ENCODE measurements at places on chromosomes 16 and 17. TPM values are rescaled to one million over a fixed set of nuclear protein-coding genes. Genes with fewer than 3 reads are reported as not detected.

- H3K27me3 ChIP-seq: no peaks in the 10 kb centered on the region
- H3K4me3 ChIP-seq: no peak overlapping the region
- no peak overlapping the region for H3K27ac ChIP-seq
- peak; percentile 72 for DNase-seq
- no peaks in the 10 kb centered on the region for H3K4me1 ChIP-seq
These were observed 49.6 kb downstream of the USP22 start for GRCh38 chr17:20992987-20993862.

- no peaks in the 10 kb centered on the region for H3K36me3 ChIP-seq
- H3K27ac ChIP-seq: no peak overlapping the region
- H3K27me3 ChIP-seq: no peaks in the 10 kb centered on the region
- DNase-seq: no peak
- no peak overlapping the region for H3K4me3 ChIP-seq
These were observed 3.8 kb upstream of the WSCD1 start for GRCh38 chr17:6066183-6066948.

DNA sequence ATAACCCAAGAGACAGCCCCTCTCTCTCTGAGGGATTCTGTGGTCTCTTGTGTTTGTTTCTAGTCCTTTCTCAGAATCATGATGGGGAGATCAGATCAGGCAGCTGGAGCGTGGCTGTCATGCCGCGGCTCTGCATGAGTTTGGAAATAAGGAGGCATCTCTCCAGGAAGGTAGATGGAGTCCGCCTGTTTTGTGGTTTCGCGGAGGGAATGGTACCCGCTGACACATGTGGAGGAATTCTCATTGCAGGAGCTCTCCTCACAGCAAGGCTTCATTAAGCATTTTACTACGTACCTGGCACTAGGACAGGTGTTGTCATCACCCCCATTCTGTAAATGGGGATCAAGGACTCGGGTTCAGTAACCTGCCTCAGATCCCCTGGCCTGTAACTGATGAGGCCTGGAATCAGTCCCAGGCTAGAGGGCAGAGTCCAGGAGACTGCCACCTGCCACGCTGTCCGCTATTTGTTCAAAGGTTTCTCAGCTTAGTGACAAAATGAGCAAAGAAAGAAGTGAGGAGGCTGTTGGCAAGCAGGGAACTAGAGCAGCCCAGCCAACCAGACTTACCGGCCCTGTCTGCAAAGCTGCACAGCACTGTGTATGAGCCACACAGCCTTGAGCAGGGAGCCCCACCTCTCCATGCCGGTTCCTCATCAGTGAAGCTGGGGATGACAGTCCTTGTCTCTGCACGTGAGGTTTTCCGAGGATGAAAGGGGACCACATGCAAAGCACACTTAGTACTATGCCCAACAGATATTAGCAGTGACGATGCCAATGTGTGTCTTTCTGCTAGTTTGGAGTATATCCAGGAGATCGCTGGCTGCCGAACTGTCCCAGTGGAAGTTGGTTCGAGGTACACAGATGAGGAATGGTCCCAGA lies 11.0 kb downstream of the KDM8 start:
- H3K36me3 ChIP-seq: no peaks in the 10 kb centered on the region
- no peaks in the 10 kb centered on the region for H3K27me3 ChIP-seq
- H3K27ac ChIP-seq: no peak overlapping the region
- no peak for DNase-seq

DNA sequence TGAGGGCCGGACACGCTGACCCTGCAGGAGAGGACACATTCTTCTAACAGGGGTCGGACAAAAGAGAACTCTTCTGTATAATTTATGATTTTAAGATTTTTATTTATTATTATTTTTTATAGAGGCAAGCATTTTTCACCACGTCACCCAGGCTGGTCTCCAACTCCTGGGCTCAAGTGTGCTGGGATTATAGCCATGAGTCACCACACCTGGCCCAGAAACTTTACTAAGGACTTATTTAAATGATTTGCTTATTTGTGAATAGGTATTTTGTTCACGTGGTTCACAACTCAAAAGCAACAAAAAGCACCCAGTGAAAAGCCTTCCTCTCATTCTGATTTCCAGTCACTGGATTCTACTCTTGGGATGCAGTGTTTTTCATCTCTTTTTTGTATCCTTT lies 2.3 kb upstream of the SERPINF1 start:
- no peak for DNase-seq
- H3K27me3 ChIP-seq: no peaks in the 10 kb centered on the region
- no peak overlapping the region for H3K27ac ChIP-seq
- no peak overlapping the region for H3K4me3 ChIP-seq
- H3K36me3 ChIP-seq: no peaks in the 10 kb centered on the region

- no peak overlapping the region for H3K4me3 ChIP-seq
- DNase-seq: no peak
- no peaks in the 10 kb centered on the region for H3K4me1 ChIP-seq
- H3K27me3 ChIP-seq: no peaks in the 10 kb centered on the region
These were observed 77.0 kb upstream of the TMEM132E start for GRCh38 chr17:34502426-34502825.

DNA sequence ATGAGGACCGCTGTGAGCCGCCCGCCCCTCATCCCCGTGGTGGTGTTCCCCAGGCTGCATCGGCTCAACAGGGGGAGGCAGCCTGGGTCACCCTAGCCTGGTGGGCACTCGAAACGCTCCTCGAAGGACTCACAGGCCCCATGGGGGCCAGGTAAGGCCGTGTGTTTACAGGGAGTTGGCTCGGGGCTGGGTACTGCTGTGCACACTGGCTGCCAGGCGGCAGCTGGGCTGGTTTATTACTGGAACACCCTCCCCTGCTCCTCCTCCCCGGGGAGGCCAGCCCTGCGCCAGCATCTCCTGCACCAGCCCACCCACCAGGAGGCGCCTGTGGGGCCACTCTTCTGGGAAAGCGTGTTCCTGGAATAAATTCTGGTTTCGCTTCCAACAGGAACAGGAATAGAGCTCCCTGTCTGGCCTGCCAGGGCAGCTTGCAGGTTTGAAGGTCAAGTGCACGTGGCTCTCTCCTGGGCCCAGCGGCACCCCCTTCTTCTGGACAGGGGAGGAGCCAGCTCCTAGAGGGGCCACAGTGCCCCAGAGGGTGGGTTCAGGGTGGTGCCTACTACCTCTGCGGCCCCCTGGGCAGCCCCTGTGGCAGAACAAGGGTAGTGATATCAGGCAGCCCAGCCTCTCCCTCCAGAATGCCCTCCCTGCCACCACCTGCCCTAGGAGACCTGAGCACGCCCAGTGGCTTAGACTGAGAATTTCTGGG lies 11.3 kb downstream of the MCRIP1 start:
- H3K27me3 ChIP-seq: no peaks in the 10 kb centered on the region
- H3K4me3 ChIP-seq: no peak overlapping the region
- no peaks in the 10 kb centered on the region for H3K36me3 ChIP-seq
- peak; percentile 88 for DNase-seq
- H3K4me1 ChIP-seq: no peaks in the 10 kb centered on the region

DNA sequence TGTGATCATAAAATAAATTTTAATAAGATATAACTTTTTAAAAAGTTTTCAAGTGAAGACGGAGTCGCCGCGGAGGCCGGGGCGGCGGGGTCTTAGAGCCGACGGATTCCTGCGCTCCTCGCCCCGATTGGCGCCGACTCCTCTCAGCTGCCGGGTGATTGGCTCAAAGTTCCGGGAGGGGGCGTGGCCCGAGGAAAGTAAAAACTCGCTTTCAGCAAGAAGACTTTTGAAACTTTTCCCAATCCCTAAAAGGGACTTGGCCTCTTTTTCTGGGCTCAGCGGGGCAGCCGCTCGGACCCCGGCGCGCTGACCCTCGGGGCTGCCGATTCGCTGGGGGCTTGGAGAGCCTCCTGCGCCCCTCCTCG lies at the start of gene FOXC2:
FOXC2 (plus strand) TSS at position 229 of the 365 bp plus-strand sequence. CDS start 507 bp downstream, outside the sequence.
- no peaks in the 10 kb centered on the region for H3K36me3 ChIP-seq
- peak; percentile 97 for DNase-seq
- H3K4me1 ChIP-seq: no peaks in the 10 kb centered on the region
- H3K27ac ChIP-seq: peak within 1 kb of the TSS; percentile 91

DNA sequence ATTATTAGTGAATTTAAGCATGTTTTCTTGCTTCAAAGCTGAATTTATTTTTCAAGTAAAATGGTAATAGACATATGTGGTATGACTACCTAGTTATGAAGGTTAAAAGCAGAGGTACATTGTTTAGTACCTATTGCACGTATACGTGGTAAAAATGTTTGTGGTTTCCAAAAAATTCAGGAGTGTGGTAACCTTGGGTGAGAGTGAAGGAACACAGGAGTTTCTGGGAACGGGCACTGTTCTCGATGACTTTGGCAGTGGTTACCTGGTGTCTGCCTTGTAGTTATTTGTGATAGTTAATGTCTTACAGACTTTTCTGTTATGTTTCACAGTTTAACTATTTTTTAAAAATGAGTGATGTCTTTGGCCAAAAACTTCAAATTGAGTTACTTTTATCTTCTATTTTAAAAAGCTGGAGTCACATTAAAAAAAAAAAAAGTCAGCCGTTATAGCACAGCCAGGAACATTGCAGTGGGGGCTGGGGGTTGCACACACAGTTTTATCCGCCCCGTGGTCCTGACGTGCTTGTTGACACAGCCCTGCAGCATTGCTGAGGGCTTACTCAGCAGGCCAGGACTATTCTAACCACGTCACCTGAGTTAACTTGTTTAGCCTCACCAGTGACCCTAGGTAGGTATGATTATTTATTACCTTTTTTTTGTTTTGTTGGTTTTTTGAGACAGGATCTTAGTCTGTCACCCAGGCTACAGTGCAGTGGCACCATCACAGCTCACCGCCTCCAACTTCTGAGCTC lies 10.9 kb downstream of the JPT2 start:
- no peaks in the 10 kb centered on the region for H3K4me1 ChIP-seq
- peak overlapping the region; percentile 59 for H3K27ac ChIP-seq
- no peaks in the 10 kb centered on the region for H3K36me3 ChIP-seq
- DNase-seq: peak; percentile 63
- H3K27me3 ChIP-seq: no peaks in the 10 kb centered on the region
- H3K4me3 ChIP-seq: no peak overlapping the region

GRCh38 chr17:15918261-15918660 lies 26.7 kb upstream of the ADORA2B start:
- no peaks in the 10 kb centered on the region for H3K27me3 ChIP-seq
- no peak overlapping the region for H3K27ac ChIP-seq
- DNase-seq: no peak

DNA sequence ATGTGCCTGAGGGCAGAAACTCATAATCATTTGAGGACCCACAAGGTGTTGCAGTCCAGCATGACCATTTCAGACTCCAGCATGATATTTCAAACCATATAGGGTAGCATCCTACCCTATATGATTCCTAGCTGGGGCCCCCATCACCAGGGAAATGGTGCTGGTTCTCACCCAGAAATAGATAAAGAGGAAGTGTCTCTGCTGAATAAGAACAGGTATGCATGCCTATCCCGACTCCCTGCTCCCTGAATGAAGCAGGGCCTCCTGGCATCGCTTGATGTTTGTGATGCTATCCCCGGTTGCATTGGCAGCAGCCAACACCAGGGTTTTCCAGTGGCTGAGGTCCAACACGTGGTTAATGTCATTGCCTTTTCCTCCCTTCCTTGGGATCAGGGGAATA lies 17.1 kb upstream of the HEATR6 start:
- H3K27me3 ChIP-seq: no peaks in the 10 kb centered on the region
- no peaks in the 10 kb centered on the region for H3K36me3 ChIP-seq
- DNase-seq: no peak
- H3K4me1 ChIP-seq: no peaks in the 10 kb centered on the region

DNA sequence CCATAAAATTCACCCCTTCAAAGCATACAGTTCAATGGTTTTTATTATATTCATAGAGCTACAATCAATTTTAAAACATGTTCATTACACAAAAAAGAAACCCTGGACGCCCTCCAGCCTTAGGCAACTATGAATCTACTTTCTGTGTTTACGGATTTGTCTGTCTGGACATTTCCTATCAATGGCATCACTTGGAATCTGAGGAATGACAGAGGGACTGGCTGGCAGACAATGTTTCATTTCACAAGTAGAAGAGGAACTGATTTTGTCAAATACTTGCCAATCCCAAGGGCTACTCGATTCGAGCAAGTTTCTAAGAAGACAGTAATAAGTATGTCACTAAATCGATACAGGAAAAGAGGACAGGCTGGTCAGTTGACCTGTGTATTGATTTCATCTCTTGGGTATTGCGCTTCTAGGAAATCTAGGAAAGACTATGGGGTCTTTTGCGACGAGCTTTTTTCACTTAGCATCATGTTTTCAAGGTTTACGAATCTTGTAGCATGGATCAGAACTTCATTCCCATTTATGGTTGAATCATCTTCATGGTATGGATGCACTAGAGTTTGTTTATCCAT lies 56.6 kb downstream of the RGS9 start:
- H3K27ac ChIP-seq: no peak overlapping the region
- DNase-seq: no peak
- H3K4me3 ChIP-seq: no peak overlapping the region
- H3K27me3 ChIP-seq: peaks cover under 1% of the 10 kb centered on the region
- H3K4me1 ChIP-seq: no peaks in the 10 kb centered on the region
- H3K36me3 ChIP-seq: no peaks in the 10 kb centered on the region

GRCh38 chr17:7294614-7295153 lies at the start of gene YBX2:
Gene YBX2 (minus strand): TSS chr17:7294639. CDS start chr17:7294500, 139 bp downstream.
- H3K4me3 ChIP-seq: no peak within 1 kb of the TSS
- peak; percentile 85 for DNase-seq
- no peaks in the 10 kb centered on the region for H3K36me3 ChIP-seq
- H3K4me1 ChIP-seq: no peaks in the 10 kb centered on the region
- H3K27me3 ChIP-seq: no peaks in the 10 kb centered on the region
- H3K27ac ChIP-seq: no peak within 1 kb of the TSS

GRCh38 chr16:75113541-75114121 lies 2.9 kb downstream of the LDHD start:
- H3K4me3 ChIP-seq: no peak overlapping the region
- H3K36me3 ChIP-seq: no peaks in the 10 kb centered on the region
- no peak overlapping the region for H3K27ac ChIP-seq
- H3K27me3 ChIP-seq: no peaks in the 10 kb centered on the region

DNA sequence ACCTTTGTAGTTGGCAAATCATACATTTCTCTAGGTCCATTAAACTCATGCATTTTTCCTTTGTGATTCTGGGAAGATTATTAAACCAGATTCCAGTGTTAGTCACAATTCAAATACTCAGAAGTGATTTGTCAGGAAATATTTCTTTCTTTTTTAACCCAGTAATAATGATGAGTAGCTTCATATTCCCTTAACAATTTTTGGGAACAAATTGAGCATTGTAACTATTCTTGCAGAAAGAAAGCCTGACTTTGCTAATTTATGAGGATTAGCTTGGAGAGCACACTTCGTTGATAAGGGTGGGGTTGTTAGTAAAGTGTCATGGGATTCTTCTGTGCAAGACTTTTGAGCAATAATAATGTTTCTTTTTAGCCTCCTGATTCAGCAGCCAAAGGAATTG lies 18.7 kb upstream of the KRT24 start:
- no peak overlapping the region for H3K4me3 ChIP-seq
- no peak for DNase-seq
- H3K27ac ChIP-seq: no peak overlapping the region

- no peak overlapping the region for H3K27ac ChIP-seq
- no peak overlapping the region for H3K4me3 ChIP-seq
- H3K27me3 ChIP-seq: no peaks in the 10 kb centered on the region
- no peaks in the 10 kb centered on the region for H3K36me3 ChIP-seq
- H3K4me1 ChIP-seq: no peaks in the 10 kb centered on the region
These were observed 30.1 kb upstream of the TNFRSF13B start for GRCh38 chr17:17001874-17002520.

The CLN3 gene
- total RNA-seq: 15.6 TPM

The ZG16 gene
- 0.12 TPM for total RNA-seq

The XYLT1 gene
- 15.0 TPM for total RNA-seq

The OGFOD1 gene
- total RNA-seq: 30.7 TPM

The BRICD5 gene
- 3.4 TPM for total RNA-seq

The GNG13 gene
- not detected for total RNA-seq

The CCDC144A gene
- 18.6 TPM for total RNA-seq

The ANKFY1 gene
- total RNA-seq: 58.0 TPM

The FOXN1 gene
- total RNA-seq: not detected

The AKAP10 gene
- 36.0 TPM for total RNA-seq

The IL21R gene
- 3.8 TPM for total RNA-seq

The CBLN1 gene
- 1.2 TPM for total RNA-seq

The SLC12A3 gene
- total RNA-seq: not detected

All from aorta (tissue), 5 donors.